ENCODE measurements at places on chromosomes 1 and 21.

- DNase-seq: no peak
These were observed 36.8 kb upstream of the RALGPS2 start for GRCh38 chr1:178688244-178688643.

GRCh38 chr1:237384213-237384612, 342.2 kb downstream of the RYR2 start:
- DNase-seq: no peak

- no peak for DNase-seq
These were observed 106.4 kb downstream of the ETS2 start for GRCh38 chr21:38912102-38912629.

DNA sequence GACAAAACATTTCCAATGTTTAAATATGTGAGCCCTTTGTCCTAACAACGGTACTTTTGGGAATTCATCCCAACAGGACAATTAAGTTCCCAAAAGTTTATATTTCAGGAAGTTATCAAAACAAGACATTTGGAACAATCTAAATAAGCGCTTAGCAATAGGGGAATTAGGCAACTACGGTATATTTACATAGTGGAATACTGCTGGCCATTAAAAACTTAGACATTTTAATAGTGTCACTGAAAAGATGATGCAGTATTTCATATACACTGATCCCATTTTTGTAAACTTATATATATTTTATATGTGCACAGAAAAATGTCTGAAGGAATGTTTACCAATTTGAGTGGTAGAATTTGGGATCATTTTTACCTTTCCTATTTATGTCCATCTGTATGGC, 20.8 kb downstream of the UBR4 start:
- DNase-seq: no peak

DNA sequence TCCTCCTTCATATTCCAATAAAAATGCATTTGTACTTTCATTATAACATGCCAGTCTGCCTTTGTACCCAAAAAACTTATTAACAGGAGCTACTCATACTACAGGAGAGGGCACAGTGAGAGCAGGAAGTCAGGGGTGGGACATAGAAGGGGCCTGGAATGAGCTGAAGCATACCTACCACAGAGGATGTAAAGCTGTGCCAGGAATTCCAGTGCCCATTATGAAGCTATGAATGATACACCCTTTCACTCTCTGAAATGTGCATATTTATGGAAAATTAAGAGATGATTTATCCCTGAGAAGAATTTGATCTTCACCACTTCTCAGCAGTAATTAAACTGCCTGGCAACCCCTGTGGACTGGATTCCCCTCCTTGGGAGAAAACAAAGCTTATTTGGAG, 65.8 kb downstream of the ATP5PO start:
- no peak for DNase-seq

DNA sequence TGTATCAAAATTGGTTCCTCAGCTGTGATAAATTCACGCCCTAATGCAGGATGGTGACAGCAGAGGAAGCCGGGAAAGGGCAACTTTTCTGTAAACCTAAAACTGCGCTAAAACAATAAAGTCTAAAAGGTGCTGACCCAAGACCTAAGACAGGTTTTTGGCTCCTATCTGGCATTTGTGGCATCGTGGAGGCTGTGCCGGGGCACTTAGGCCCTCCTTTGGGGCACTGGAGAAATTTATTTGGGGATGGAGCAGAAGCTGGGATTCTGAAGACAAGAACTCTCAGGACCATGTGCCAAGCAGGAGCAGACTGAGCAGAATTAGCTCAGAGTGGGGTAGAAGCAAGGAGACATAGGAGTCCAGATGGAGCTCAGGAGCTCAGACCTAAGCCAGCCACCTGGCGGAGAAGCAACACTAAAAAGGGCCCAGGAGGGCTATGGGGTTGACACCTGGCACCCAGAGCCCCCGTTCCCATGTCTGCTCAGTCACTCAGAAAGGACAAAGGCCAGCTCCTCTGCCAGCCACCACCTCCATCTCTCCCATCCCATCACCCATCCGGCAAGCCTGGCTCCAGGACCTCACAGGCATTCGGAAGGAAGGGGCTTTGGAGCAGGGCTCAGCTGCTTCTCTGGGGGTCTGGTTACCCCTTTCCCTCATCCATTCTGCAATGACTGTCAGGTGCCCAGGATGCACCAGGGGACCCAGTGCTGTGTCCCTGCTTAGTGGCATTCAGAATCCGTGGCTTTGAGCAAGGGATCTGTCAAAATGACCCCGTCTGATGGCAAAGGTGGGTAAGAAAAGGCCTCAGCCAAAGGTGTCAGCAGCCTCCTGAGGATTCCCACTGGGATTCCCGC, 347.7 kb downstream of the NPHP4 start:
- no peak for DNase-seq

DNA sequence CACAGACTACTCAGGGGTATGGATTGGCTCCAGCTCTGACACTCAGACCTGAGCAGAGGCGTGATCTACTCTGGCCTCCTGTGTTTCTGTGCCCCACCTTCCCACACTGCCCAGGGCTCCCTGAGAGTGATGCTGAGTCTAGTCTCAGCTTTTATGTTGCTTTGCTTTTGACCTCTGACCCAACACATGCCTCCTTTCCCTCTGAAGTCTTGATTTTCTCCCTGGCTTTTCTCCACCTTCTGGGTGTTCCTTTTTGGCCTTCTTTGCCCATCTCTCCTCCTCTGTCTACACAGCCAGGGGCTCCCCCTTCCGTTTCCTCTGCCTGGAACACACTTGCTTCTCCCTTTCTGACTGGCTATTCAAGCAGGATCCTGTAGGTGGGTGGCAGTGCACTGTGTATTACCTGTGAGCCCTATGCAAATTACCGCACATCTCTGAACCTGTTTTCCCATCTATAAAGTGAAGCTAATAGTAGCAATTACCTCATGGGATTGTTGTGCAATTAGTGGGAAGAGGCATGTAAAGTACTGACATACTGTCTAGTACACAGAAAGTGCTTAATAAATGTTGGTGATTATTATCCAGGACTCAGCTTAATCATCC, 13.7 kb upstream of the MEX3A start:
- DNase-seq: no peak

- DNase-seq: no peak
These were observed 2.7 kb upstream of the EDEM3 start for GRCh38 chr1:184757406-184757805.

DNA sequence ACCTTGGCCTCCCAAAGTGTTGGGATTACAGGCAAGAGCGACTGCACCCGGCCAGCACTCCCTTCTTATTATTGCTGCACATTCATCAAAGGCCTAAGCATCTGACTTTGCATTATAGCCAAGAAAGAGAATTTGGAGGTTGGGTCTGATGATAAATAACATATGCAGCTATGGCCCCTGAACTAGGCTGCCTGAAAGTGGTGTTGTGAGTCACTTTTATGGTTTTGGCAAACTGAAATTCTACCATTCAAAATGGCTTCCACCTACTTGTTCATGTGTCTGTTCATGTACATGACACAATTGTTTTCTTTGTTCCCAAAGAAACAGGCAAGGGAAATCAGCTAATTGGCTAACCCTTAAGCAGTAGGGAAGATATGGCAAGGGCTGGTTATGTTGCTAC, 25.0 kb upstream of the UAP1 start:
- DNase-seq: no peak

- DNase-seq: no peak
These were observed 8.6 kb upstream of the FCMR start for GRCh38 chr1:206930210-206930798.

DNA sequence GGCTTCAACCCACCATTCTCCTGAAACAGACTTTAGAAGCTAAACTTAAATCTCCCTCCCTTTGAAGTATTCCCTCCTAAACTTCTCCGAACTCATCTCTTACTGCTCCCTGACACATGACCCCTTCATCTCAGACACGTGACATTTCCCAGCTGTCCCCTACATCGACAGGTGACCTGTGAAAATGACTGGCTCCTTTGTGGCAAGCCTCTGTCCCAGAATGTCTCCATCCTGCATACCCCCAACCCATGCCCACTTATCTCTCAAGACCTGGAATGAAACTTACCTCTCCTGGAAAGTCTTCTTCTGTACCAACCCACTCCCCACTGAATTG, 4.2 kb downstream of the FMOD start:
- DNase-seq: no peak

DNA sequence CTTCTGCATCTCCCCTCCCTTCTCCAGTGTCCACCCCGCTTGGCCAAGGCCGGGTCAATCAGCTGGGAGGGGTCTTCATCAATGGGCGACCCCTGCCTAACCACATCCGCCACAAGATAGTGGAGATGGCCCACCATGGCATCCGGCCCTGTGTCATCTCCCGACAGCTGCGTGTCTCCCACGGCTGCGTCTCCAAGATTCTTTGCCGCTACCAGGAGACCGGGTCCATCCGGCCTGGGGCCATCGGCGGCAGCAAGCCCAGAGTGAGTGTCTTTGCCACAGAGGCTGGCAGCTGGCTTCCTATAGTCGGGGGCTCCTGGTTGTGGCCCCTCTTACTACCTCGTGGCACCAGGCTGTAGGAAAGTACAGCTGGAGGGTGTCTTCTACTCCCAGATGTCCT, 3.6 kb downstream of the PAX7 start:
- no peak for DNase-seq

DNA sequence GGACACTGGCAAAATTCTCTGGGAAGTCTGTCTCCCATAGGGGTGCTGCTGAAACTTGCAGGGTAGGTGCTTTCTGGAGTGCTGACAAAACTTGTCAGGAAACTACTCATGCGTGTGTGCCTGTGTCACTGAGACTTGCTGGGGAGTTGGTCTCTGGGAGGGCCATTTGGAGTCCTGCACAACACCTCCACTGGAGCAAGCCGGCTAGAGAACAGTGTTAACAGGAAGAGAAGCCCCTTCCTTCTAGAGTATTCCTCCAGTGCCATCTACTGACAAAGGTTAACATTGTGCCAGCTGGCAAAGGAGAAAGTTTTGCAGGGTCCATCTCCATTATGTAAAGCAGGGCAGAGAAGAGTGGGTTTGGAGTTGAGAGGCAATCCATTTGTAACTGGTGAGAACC, 30.0 kb downstream of the ZMYM4 start:
- DNase-seq: no peak

- no peak for DNase-seq
These were observed 36.7 kb downstream of the KCNQ4 start for GRCh38 chr1:40820251-40820797.

DNA sequence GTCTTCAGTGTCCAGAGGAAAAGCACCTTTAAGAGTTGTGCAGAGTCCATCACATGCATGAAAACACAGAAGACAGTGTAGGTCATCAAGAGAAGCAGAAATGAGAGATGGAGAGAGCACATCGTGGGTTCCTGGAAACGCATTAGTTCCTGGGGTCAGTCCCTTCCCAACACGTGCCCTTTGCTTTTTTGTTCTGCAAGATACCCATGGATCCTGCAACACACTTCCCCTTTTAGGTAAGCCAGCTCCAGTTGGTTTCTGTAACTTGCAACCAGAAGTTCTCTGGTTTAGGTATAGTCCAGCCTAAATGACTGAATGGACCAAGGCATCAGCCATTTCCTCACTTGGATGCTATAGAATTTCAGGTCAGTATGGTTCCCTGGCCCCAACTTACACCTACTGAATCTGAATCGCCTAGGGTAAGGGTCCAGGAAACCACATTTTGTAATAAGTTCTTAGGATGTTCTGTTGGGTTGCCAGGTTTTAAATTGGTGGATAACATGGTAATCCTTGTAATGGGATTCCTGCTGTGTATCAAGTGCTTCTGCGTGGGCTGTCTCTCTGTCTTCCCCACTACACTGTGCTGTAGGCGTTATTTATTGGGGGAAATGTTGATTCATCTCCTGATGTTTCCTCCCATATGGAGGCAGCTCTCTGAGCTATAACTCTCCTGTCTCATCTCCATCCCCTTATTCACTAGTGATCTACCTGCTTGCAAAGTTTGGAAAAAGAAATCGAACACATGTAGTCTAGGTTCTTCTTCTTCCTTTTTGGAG, 230.6 kb downstream of the TNR start:
- DNase-seq: no peak

GRCh38 chr21:34878501-34878900, 170.6 kb downstream of the RUNX1 start:
- no peak for DNase-seq

DNA sequence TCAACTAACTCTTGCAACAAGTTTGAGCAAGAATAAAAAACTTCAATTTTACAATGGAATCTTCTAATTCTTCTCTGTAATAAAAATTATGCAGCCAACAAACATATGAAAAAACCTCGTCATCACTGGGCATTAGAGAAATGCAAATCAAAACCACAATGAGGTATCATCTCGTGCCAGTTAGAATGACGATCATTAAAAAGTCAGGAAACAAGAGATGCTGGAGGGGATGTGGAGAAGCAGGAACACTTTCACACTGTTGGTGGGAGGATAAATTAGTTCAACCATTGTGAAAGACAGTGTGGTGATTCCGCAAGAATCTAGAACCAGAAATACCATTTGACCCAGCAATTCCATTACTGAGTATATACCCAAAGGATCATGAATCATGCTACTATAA, 327.5 kb upstream of the LYPLAL1 start:
- no peak for DNase-seq
